Small intestine (tissue), 16 donors: ENCODE measurements at places on chromosomes 3 and 15.
A peak's percentile ranks its signal among the peaks of the same experiment; 100 is the strongest.

- DNase-seq, result no peak
These were observed 169.2 kb downstream of the UBE2E2 start for GRCh38 chr3:23372285-23372684.

- DNase-seq, result no peak
These were observed 28.2 kb downstream of the POC1A start for GRCh38 chr3:52126036-52126435.

GRCh38 chr3:187000711-187001151 is 70.4 kb downstream of the ST6GAL1 start:
- DNase-seq, result no peak

DNA sequence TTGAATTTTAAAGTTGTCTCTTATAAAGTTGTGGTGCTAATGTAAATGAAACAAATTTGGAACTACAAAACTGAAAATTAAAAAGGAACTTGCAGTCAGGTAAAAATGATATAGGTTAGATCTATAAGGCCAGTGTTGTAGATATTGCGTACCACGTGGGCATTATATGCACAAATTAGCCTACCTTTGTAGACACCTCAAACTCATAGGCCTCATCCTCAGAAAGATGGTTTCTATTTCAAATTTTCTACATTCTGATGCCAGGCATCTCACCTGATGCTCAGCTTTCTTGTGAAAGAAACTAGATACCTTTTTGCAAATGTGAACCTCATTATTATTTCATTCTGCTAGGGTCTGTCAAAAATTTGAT is 25.6 kb downstream of the TMEM207 start:
- DNase-seq, result no peak

DNA sequence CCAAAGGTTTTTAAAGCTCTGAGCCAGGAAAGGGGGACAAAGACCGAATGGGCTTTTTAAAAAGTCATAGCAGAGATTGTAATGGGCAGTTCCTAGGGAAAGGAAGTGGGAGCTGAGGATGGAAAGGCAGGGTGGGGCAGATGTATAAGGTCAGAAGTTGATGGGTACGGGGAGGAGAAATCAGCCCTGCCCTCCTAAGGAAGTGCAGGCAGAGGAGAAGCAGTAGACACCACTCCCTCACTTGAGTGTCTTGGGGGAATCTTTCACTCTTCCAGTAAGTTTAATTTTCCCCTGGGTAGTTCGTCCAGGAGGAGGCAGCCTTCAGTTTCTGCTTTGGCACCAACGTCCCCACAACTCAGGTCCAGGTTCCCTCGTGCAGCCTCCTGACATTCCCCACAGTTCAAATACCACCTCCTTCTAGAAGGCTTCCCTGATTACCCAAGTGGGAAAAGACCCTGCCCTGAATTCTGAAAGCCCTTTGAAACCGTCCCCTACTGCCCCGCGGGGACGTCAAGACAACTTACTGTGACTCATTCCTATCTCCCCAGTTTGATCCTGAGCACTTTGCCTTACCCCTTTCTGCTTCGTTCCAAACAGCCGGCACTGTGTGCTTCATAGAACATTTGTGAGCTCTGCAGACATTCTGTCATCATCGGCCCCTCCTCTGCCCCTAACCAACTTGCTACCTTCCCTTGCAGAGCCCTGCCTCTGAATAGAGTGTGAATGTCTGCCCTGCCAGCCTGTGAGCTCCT is 14.3 kb upstream of the SRP14 start:
- peak; percentile 31 for DNase-seq

GRCh38 chr15:36814708-36815107 is 235.3 kb downstream of the CDIN1 start:
- no peak for DNase-seq

DNA sequence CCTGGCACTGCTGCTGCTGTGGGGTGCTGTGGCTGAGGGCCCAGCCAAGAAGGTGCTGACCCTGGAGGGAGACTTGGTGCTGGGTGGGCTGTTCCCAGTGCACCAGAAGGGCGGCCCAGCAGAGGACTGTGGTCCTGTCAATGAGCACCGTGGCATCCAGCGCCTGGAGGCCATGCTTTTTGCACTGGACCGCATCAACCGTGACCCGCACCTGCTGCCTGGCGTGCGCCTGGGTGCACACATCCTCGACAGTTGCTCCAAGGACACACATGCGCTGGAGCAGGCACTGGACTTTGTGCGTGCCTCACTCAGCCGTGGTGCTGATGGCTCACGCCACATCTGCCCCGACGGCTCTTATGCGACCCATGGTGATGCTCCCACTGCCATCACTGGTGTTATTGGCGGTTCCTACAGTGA is 2.1 kb downstream of the GRM2 start:
- no peak for DNase-seq

DNA sequence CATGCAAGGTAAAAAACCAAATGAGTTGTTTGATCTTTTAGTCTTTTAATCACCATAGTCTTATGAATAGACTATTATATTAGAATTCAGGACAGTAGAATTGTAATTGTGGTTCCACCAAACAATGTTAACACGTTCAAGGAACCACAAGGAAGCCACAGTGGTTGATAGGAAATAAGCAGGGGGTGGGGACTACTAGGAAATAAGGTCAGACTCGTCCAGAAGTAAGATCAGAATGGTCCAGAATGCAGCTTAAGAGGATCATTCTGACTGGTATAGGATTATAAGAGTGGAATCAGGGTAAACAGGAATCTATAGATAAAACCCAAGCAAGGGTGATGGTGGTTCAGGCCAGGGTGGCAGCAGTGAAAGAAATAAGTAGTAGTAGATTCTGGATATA is 7.5 kb downstream of the MYNN start:
- DNase-seq, result no peak

DNA sequence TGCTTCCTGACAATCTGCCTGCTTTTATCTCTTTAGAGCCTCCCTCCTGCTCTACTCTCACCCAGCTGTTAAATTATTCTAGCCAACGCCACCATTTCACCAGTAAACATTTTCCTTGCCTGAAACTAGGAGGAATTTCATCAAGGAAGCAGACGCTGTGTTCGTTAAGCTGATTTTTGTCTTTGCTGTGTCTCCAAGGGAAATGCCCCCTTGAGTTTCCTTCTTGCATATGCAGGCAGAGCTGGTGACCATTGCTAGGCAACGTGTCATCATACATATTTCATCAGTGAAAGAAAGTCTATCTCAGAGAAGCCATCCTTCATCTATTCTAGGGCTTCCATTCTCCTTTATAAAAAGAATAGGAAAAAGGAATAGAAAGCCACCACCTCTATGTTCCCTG is 87.0 kb upstream of the ST8SIA2 start:
- no peak for DNase-seq
